ENCODE measurements at places on chromosomes 7 and 10.

DNA sequence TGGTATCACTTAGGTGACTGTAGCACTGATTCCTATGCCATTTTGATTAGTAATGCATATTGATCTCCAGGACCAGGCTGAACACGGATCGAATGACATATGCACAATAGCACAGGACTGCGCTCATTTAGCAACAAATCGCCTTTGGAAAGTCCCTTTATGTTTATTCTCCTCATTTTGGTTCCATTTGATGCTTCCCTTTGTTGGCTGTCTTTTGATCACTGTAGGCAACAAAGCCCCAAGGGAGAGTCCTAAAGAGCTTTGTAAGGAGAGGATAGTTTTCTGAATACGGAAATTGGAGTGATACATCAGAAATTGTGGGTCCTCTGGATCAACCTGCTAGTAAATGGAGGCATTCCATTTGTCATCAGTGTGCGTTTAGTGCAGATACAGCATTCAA lies 1111.4 kb downstream of the SORCS1 start:
- no peak for DNase-seq

DNA sequence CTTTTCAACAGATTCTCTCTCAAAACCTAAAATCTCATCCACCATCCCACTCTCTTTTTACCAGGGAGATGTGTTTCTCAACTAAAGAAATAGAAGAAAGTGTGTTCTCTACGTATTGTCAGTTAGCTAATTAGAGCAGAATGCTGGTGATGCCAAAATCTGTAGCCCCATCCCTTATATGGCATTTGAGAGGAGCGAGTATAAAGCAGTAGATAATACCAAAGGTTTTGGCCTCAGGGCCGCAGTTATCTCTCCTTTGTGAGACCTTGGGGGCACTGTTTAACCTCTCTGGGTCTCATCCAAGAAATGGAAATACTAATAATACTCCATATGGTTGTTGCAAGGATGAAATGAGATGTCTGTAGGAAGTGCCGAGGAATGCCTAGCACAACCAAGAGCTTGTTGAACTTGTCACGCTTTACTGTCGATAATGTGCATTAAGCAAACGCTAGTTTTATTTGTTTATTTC lies 456 bp upstream of the DLD start:
- DNase-seq = no peak

DNA sequence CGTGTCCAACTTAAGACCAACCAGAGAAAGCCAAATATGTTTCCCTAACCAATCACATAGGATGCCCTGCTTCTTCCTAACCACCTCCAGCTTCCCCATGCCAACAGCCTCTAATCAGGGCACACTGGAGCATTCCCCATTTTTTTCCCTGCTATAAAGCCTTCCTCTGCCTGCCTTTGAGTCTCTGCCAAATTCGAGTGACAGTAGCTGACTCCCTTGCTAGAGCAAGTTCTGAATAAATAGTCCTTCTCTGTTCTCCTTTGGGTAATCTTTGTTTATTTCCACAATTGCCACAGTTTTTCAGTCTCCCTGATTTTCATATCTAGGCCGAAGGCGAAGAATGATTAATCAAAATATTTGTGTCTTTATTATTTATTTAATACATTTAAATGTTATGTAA lies 96.7 kb downstream of the ANLN start:
- DNase-seq = no peak

- no peak for DNase-seq
Measured at GRCh38 chr10:5500910-5501309, 1.5 kb upstream of the CALML5 start.

- no peak for DNase-seq
Measured at GRCh38 chr7:40047661-40048060, 86.8 kb downstream of the MPLKIP start.

- DNase-seq = no peak
Measured at GRCh38 chr7:41451826-41452225, 251.1 kb downstream of the INHBA start.

DNA sequence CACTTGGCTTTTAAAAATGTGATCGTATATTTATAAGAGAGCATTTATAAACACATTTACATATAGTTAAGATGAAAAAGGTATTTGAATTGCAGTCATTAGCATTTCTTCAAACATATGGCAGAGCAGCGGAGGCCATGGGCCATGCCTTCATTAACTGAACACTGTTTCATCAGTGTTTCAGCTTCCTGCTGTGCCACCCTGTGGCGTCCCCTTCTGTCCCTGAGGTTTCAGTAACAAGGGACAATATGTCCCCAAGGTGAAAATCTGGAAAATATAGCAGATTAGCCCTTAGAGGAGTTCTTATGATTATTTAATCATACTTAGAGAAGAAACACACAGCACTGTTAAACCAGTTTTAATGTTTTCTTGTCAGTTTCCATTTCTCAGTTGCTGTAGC lies 577.8 kb downstream of the ETV1 start:
- no peak for DNase-seq

GRCh38 chr10:120506674-120507073 lies 49.6 kb downstream of the PLPP4 start:
- no peak for DNase-seq

GRCh38 chr10:44978213-44978569 lies 418 bp downstream of the DEPP1 start:
- no peak for DNase-seq
